ENCODE measurements at places on chromosomes 1 and 21.

- DNase-seq = no peak
Observed at GRCh38 chr1:32200226-32201010, at the start of gene CCDC28B. TSS of gene CCDC28B (plus strand) at chr1:32200595. CDS start at chr1:32201936, 1,341 bp downstream.

- no peak for DNase-seq
Observed at GRCh38 chr1:20947409-20947808, 160.3 kb upstream of the HP1BP3 start.

DNA sequence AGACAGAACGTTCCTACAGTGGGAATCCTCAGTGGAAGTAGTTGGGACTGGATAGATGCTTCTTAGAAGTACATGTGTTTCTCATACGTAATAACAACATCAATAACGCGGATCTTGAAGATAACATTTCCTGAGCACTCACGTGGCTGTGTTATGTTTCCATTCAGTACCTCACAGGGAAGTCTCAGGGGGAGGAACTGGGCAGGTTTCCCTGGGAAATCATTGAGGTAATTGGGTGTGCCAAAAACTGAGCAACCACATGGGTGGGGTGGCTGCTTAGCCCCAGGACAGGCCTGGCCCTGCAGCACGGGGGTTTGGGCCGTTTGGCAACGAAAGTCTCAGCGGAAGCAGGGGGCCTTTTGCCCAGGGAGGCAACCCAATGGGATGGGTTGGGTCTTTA, 133.8 kb downstream of the ZSCAN20 start:
- no peak for DNase-seq

GRCh38 chr1:66690666-66691381, 61.4 kb upstream of the DYNLT5 start:
- no peak for DNase-seq

GRCh38 chr21:40714536-40714935, 132.4 kb downstream of the DSCAM start:
- no peak for DNase-seq

DNA sequence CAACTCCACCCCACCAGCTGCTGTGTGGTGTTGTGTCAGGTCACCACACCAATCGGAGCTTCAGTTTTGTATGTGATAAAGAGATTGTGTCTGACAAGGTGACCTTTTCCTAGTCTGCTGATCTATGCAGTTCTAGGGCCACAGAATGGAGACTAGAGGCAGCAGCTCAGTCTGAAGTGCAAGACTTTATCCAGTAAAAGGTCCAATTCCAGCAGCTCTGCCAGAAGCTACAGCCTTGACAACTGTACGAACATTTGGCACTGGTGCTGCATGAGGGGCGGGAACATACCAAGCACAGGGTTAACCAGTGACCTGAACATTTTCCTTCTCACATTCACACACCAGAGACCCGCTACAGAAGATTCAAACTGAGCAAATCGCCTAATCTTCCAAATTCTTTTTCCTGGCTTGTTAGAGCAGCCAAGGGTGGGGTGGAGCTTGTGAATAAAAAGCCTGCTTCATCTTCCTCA, 9.3 kb downstream of the FMO1 start:
- DNase-seq = no peak

- no peak for DNase-seq
Observed at GRCh38 chr21:34511787-34512455, at the start of gene KCNE1. TSS of gene KCNE1 (minus strand) at chr21:34512210. CDS start at chr21:34449634, 62,576 bp downstream.

DNA sequence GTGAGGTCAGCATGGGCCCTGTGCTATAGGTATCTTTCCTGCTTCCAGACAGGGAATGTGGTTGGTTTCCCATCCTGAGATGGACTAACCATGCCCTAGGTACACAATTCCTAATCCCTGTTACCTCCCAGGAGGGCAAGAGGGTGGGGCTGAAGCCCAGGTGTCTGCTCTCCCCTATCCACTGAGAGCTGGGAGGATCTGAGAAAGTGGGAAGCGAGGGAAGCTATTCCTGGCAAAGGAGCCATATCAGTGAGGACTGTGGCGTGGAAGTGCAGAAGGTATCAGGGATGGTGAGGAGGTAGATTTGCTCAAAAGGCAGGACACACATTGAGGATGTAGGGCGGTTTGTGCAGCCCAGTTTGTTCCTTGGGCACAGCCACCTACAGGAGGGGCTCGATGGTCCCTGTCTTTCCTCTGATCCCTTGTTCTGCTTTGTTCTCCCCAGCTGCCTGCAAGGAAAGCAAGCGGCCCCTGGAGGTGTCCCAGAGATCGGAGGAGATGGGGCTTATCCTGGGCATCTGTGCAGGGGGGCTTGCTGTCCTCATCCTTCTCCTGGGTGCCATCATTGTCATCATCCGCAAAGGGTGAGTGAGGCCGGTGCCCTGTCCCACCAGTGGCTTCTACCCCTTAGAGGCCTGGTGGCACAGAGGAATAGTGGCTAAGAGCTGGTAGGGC, 48.1 kb downstream of the PTPRU start:
- no peak for DNase-seq

GRCh38 chr1:209249280-209249670, 334.2 kb upstream of the CAMK1G start:
- no peak for DNase-seq

DNA sequence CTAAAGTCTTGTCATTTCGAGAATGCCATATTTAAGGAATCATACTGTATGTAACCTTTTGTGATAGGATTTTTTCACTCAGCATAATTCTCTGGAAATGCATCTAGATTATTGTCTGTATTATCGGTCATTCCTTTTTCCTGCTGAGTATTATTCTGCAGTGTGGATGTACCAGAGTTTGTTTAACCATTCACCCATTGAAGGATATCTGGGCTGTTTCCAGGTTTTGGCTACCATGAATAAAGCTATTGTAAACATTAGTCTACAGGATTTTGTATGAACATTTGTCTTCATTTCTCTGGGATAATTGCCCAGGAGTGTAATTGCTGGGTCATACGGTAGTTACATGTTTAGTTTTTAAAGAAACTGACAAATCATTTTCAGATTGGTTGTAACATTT, 61.8 kb downstream of the ATP1A1 start:
- no peak for DNase-seq

Data from renal cortex interstitium (tissue), 15 donors.